ENCODE measurements at places on chromosomes 3 and 15.

GRCh38 chr3:178277605-178278004 is 258.6 kb upstream of the KCNMB2 start:
- DNase-seq: no peak

DNA sequence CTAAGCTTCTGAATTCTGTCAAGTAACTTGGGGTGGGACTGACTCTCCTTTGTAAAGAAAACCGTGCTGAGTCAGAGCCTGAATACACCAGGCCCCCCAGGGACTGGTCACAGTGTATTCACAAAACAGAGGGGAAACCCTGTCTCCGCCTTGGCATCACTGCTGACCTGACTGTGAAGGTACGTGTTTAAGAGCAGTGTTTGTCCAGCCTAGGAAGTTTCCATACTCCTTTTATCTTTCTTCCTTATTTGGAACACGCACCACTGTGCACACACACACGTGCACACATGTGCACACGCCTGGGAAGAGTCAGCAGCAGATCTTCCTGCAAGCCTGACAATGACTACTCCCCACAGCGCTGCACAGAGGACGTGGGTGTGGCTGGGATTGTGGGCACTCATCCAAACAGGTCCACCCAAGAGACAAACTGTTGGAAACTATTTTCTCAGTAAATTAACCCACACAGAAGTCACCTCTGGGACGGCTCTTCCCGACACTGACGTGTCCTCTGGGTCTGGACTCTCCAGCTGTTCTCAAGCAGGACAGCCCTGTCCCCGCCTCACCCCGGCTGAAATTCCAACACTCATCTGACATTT is 87.7 kb downstream of the ATP10A start:
- no peak for DNase-seq

- DNase-seq: no peak
Observed at GRCh38 chr3:73927203-73927570, 302.4 kb upstream of the PDZRN3 start.

DNA sequence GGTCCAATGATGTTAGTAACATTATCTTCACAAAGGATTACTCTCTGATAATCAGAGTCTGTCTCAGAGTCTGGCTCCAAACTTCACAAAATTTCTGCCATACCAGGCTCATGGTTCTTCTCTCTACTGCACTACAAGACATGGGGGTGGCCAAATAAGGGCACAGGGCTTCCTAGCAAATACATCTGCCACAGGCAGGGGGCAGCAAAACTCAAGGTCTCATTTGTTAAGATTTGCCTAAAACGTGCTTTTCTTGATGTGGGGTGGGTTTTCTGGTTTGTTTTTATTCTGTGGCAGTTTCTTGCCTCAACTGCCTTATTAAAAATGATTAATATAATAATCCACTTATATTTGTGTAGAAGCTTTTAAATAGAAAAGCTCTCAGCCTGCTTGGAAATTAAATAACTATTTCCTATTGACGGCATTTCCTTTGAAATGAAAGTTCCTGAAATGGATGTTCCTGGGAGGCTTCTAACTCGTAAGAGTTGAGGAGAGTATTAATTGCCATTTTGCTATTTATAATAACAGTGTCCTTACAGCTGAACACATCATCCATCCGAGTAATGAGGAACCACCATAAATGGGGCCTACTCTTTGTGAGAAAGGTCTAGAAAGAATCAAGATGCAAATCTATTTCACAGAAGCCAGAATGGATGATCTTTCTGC is 53.8 kb downstream of the SST start:
- DNase-seq: no peak

GRCh38 chr3:162015856-162016255 is 519.2 kb downstream of the OTOL1 start:
- DNase-seq: no peak

- no peak for DNase-seq
Observed at GRCh38 chr3:107929088-107929487, 161.7 kb downstream of the CD47 start.

- no peak for DNase-seq
Observed at GRCh38 chr3:122621112-122621511, 43.7 kb downstream of the PARP15 start.

DNA sequence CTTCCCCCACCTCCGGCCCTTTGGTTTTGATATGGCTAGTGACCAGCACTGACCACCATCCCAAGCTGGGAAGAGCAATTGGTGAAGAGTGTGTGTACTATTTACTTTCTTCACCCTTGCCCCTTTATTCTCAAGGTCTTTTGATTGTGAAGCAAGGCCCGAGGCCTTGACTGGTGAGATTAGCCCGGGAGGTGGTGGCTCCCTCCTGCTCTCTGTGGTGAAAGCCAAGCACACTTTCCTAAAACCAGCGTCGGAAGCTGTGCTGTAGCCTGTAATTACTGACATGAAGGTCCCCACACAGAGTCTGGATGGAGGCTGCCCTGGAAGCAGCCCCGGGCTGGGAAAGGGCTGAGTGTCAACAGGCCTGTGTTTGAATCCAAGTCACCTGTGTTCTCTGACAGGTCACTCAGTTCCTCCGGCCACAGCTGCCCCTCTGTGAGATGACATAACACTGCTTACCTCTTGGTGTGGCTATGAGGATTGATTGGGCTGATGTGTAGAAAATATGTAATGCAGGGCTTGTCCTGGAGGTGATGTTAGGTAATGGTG is 60.5 kb upstream of the PRR23C start:
- no peak for DNase-seq

- no peak for DNase-seq
Observed at GRCh38 chr15:78992416-78993256, 47.8 kb upstream of the CTSH start.

DNA sequence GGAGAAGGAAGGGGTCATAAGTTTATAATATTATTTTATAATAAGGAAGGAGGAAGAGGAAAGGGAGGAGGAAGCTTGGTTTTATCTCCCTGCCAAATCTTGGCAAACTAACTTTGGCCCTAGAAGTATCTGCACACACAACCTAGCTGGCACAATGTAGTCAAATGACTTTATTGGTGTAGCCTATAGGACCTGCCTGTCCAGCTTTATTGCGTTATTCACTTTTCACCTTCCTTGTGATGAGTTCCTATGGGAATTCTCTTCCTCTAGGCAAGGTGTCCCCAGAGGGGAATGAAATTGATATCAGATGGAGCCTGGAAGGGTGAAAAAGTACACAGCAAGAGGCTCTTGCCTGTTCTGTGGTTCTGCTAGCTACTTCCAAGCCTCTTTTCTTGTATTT is 111.2 kb upstream of the SLC25A36 start:
- DNase-seq: no peak

- no peak for DNase-seq
Observed at GRCh38 chr15:34893967-34894366, 75.6 kb downstream of the AQR start.

Data from hypothalamus (tissue), 51 donors.